NCI-H226 (cell line): ENCODE measurements at places on chromosomes 3 and 15.

GRCh38 chr15:45441686-45442085, 63.3 kb upstream of the GATM start:
- DNase-seq, result no peak

DNA sequence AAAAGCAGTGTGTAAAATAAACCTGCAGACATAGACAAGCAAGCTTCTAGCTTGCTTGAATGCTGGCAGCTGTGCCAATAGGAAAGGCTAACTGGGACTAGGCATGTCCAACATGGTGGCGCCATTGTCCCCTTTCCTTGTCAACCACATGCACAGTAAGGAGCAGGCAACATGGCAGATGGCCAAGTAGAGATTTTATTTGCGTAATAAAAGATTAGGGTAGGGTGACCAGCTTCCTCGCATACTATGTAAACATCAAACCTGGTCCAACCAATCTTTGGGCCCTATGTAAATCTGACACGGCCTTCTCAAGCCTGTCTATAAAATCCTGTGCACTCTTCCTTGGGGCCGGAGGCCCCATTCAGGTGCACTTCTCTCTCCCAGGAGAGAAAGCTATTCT, 575.4 kb upstream of the GOLIM4 start:
- DNase-seq, result no peak

DNA sequence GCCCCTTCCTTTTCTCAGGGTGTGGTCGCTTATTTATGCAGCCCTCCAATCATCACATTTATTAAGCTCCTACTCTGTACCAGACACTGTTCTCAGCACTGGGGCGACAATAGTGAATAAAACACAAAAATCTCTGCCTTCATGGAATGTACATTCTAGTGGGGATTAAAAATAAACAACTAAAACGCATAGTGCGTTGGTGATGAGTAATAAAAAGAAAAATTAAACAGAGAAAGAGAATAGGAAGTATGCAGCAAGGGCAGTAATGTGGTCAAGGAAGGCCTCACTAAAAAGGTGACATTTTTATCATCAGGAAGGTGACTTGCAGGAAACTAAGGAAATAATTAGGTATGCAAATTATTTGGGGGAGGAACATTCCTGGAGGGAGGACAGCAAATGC, 5.1 kb downstream of the SLC51B start:
- no peak for DNase-seq

DNA sequence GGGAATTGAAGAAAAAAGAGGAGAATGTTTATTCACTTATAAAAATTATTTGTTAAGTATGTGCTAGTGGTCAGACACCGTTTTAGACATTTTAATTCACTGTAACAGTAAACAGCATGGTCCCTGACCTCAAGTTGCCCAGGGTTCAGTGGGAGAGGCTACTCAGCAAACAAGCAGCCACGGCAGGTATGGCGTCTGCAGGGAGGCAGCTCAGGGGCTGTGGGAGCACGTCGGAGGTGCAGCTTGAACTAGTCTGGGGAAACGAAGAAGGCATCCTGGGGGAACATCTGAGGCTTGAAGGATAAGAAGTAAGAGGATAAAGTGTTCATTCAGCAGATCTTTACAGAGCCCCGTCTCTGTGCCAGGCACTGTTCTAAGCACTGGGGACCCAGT, 66.0 kb downstream of the CRTC3 start:
- no peak for DNase-seq

DNA sequence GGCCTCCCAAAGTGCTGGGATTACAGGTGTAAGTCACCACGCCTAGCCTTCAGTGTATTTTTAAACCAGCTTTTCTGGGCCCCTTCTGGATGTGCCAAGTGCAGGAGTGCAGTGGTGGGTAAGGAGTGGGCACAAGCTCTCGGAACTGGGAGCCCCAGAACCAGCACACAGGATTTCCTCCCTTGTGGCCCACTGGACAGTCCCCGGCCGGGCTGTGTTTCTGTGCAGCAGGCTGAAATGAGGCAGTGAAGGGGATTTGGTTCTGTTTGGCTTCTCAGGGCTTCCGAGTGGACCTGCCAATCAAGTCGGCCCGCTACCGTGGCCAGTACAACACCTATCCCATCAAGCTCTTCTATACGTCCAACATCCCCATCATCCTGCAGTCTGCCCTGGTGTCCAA, 14.4 kb downstream of the SEC61A1 start:
- no peak for DNase-seq

GRCh38 chr15:40845036-40845435, 1.2 kb downstream of the SPINT1 start:
- DNase-seq, result no peak

GRCh38 chr15:70048198-70048565, 49.5 kb downstream of the TLE3 start:
- no peak for DNase-seq

DNA sequence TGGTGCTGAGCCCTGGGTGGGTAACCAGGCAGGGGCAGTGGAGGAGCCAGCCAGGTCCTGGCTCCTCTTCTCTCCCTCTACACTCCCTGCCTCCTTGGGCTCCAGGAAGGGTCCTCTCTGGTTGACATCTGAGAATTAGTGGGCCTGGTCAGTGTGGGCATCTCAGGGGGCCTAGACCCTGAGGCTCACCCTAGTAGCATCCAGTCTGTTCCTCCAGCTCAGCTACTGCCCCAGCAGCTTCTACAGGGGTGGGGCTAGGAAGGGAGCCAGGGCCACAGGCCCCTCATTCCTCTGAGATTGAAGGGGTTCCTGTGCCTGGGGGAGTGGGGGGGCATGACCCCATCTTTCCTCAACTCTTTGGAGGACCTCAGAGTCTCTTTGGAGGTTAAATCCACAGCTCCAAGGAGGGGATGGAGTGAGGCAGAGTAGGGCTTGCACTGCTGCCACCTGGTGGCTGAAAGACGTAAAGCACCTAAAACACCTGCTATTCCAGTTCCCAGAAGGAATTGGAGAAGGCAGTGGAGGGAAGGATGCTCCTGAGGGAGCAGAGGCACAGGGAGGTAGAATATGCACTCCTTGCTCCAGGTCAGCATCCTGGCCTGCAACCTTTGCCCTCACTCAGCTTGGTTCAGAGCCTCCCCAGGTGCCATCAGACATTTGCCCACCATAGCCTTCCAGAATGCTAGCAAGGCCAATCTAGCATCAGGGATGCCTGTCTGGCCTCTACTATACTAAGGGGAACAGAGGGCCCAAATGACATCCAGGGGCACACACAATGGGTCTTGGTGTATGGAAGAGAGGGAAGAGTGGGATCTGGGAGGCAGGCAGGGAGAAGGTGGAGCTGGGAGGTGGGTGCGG, 25.1 kb downstream of the C3orf18 start:
- no peak for DNase-seq

- DNase-seq, result no peak
Measured at GRCh38 chr15:90718232-90718631, 1.1 kb downstream of the BLM start.

DNA sequence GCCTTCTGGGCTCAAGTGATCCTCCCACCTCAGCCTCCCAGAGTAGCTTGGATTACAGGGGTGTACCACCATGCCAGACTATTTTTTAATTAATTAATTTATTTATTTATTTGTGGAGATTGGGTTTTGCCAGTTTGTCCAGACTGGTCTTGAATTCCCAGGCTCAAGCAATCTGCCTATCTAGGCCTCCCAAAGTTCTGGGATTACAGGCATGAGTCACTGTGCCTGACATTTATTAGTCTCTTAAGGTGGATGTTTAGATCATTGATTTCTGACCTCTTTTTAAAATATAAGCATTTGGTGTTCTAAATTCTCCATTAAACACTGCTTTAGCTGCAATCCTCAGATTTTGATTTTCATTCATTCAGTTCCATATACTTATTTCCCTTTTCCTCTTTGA, 15.6 kb downstream of the FBXW12 start:
- no peak for DNase-seq

GRCh38 chr3:178658694-178659325, 122.6 kb downstream of the KCNMB2 start:
- peak; percentile 24 for DNase-seq

DNA sequence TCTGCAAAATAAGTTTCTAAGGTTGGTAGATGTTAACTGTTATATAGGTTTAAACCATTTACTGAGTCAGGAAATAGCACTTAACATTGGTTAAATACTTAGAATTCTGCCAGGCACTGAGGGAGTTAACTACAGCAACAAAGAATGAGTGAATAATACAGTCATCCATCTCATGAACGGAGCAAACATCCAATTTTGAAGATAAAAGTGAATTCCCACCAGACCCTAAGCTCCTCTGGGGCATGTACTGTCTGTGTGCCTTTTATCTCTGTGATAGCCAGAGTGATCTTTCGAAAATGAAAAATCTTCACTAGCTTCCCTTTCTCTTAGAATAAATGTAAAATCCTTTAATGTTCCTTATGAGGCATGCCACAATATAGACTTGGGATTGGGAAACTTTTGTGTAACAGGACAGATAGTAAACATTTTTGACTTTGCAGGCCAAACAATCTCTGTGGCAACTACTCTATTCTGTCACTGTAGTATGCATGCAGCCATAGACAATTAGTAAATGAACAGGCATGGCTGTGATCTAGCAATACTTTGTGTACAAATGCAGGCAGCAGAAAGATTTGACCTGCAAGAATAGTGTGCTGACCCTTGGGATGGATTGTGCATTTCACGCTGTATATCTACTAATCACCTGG, 294.5 kb upstream of the LMCD1 start:
- no peak for DNase-seq

GRCh38 chr3:167146911-167147310, 233.2 kb downstream of the ZBBX start:
- DNase-seq, result no peak

DNA sequence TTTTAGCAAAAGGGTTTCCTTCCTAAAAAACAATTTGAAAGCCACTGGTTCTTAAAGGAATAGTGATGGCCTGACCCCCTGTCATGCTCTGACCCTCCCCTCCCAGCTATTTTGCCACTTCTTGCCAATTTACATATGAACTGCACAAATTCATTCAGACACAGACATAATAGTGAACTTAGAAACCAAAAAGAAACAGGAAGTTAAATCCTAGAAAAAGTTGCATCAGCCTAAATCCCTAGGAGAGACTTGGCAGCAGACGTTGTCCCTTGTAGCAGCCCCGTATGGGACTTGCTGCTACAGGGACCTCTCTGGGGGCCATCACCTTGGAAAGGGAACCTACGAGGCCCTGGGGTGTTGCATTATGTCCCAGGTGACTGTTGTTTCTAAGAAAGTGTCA, 14.3 kb upstream of the PDE8A start:
- DNase-seq, result no peak

DNA sequence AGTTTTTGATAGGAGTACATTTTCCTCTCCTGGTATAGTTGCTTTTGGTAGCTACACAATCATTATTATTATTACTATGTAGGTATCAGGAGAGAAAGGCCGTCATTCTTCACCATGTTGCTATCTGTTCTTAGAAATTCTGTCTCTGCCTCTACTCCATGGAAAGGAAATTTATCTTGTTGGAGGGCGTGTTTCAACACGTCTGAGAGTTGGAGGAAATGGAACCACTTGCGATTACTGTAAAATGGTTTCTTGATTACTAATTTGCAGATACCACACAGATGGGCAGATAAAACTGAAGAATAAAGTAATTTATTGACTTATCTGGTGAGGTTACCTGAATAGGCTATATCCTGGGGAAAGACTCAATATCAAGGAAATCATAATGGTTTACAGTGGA, 488.4 kb downstream of the NR2F2 start:
- no peak for DNase-seq

DNA sequence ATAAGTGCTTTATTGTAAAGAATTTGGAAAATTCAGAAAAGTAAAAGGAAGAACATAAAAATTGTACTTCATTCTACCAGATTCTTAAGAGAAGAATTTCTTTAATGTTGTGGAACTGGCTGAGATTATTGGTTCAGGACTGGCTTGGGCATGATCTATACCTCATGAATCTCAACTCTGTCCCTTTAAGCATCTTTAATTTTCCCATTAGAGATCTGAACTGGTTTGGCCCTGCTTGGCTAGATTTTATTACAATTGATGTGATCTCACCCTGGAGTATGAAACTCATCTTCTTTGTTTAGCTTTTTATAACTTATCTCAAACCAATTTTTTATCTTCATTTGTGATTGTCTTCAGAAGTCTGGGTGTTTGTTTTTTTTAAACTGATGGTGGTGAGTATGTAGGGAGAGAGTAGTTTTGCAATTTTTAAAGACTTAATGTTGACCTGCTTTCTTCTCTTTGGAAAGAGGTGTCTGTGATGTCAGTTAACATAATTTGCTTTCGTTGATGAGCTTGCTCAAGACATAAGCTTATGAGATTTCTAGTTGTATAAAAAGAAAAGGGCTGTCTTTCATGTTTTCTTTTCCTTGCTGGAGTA, 61.9 kb downstream of the ZNF609 start:
- DNase-seq, result peak; percentile 62

DNA sequence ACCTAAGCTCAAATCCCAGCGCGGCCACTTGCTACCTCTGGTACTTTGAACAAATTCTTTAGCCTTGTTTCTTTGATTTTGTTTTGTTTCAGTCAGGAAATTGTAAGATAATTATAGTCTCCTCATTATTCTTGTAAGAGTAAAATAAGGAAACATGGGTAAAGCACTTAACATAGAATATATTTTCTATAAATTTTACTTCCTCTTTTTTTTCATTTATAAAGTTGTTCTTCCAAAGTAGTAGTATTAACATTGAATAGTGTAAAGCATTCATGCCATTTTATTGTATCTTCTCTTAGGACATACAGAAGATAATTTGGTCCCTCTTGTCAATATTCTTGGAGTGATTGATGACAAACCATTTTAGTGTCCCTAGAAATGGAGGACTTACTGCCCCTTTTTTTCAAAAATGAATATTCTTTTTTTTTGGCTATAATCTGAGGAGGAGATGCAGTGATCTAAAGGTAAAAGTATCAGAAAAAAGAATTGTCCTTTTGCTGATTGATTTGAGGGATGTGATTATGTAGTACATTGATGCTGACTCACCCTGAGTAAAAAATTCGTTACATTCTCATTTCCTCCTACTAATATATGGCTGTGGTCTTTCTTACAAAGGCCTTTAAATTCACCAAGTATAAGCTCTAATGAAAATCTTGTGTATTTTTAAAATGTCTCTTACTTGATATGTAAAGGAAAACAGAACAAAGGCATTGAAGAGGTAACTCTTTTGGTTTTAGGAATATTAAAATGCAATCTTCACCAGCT, 51.0 kb downstream of the ALCAM start:
- no peak for DNase-seq
